ENCODE measurements at places on chromosomes 6 and 20.

GRCh38 chr6:144295211-144295610, 10.1 kb downstream of the UTRN start:
- no peak for DNase-seq

GRCh38 chr6:82085701-82086100, 161.8 kb downstream of the IBTK start:
- DNase-seq = no peak

DNA sequence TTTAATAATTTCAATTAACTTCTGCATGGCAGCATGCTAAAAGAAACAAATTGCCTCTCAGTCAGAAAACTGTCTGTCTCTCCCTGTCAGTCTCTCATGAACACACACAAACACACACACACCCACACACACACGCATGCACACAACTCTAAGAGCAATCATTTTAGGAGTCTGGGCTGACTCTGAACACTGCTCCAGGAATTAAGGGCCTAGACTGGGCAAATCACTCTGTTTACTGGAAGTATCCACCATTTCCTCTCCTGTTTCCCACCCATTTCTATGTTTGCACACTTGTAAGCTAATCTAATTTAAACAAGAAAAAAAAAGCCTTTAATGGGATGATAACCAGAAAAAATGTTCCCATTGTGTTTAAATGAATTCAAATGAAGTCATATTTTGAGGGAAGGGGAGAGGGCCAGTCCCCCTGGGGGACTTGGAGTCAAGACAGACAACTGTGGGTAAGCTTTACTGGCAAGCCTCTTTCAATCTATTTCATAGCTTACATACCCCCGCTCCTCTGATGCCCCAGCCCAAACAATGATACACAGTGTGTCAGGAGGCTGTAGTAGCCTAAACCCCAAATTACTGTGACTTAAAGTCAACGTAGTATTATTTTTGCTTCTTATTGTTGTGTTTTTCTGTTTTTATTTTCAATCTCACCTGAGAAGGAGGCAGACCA, 447.8 kb upstream of the FLRT3 start:
- DNase-seq = no peak

GRCh38 chr6:122049341-122049740, 350.1 kb upstream of the HSF2 start:
- DNase-seq = no peak

DNA sequence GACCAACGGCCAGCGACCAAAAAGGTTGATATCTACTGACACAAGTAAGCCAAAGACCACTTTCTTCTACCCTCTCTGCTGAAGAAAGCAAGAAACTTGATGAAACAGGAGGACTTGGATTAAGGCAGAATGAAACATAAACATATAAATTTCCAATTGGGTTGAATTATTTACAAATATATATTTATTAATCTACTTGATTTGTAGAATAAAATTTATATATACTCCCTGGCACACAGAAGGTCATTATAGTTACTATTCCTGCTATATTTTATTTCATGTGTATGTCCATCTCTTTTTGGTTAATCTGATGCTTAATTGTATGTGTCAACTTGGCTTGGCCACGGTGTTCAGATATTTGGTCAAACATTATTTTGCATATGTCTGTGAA, 4.2 kb upstream of the ADGRG6 start:
- no peak for DNase-seq

- DNase-seq = no peak
Measured at GRCh38 chr20:62636446-62636845, 5.9 kb upstream of the SLCO4A1 start.
